Thymus (tissue), 14 donors: ENCODE measurements at places on chromosomes 11 and 22.

DNA sequence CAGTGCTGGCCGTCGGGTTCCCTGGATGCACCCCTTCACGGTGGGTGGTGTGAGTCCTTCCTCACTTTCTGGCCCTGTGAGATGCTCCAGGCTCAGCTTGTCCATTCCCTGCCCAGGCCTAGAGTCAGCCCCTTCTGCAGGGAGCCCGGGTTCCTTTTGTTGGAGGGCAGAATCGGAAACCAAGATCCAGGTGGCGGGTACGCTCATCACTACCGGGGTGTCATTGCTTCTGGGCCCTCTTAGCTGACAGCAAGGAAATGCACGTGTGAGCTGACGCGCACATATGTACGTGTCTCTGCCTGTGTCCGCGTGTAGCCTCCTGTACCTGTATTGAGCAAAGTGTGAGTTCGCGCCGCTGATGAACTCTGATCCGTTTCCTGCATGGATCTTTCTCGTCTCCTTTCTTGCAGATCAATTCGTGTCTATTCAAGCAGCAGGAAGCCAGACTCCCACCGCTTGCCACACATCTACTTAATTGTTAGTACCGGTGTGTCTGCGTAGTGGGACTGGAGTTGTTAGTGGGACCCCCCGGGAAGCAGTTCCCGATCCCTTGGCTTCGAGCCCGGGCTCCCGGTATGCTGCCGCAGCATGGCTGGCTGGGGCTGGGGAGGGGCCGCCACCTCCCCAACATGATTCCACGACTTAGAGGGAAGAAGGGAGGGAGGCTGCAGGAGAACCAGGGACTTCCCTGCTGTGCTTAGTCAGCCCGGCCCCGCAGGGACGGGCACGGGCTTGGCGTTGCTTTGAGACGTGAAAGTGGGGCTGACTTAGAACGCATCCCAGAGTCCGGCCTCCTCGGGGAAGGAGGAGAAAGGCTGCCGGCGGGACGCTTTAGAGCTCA, 35.9 kb upstream of the GRAMD4 start:
- DNase-seq: no peak

DNA sequence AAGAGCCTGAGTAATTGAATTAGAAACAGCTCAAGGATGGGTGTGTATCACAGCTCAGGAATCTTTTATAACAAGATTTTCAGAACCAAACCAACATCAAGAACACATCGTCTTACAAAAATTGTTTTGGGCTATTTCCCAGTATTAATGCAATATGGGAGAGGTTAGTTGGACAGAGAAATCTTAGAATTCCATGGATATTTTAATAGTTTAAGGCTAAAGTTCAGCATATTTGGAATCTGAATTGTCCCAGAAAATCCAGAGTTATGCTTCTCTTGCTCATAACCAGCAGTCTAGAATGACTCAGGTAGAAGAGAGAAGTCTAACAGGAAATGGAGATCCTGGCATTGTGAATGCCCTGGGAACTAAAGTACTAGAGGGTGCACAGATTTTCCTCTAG, 74.6 kb downstream of the ADM start:
- DNase-seq: no peak

DNA sequence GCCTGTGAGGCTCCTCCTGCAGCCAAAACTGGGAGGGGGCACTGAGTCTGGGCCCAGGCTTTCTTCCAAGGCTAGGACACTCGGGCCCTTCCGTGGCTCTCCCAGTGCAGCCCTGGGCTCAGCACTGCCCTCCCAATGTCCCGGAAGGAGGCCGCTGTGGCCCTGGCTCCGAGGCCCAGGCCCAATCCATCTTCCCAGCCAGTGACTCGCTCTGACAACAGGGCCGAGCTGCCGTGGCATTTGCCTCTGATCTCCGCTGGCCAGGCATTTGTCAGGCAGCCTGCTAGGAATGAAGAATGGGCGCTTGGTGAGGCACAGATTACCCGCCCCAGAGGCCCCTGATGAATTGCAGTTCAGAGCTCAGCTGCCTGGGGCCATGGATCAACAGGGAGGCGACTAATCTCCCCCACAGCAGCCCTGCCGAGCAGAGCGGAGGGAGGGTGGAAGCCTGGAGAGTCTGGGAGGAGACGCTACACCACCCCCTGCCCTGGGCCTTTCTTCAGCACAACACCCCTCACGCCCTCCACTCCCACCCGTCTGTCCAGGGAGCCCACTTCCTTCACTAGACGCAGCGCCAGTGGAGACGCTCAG, 8.3 kb downstream of the FXYD2 start:
- no peak for DNase-seq

GRCh38 chr11:61528114-61528513, 19.6 kb downstream of the LRRC10B start:
- no peak for DNase-seq

DNA sequence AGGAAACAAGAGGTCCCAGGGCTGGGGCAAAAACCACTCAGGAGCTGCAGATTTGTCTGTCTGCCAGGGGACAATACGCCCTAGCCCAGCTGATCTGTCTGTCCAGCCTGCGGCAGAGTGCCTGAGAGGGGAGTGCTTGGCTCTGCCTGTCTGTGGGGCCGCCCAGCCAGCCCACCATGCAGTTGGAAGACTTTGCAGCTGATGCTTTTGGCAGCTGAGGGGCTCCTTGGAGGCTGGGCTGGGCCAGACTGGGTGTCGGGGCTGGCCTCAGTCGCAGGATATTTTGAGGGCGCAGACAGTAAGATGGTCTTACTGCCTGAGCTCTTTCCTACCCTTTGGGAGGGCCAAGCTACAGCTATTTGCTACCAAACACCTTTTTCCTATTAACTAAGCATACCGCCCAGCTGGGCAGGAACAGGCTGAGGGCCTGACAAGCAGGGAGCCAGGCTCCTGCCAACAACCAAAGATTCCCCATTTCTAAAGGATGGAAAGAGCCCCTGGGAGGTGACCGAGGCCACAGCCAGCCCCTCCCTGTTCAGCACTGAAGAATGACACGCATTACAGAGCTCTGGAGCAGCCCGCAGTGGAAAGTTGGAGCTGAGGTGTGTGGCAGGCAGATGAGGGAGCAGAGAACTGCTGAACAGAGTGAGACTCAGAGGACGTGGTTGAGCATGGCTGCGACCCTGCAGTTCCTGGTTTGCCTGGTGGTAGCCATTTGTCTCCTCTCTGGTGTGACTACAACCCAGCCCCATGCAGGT, at the start of gene FAM180B:
TSS of gene FAM180B (plus strand) at position 581 of the 758 bp plus-strand sequence. CDS start at position 672, 91 bp downstream.
- no peak for DNase-seq

- DNase-seq: no peak
Measured at GRCh38 chr22:40081662-40082061, 86.9 kb downstream of the FAM83F start.

GRCh38 chr11:126072141-126072741, 9.6 kb upstream of the CDON start:
- DNase-seq: no peak

- no peak for DNase-seq
Measured at GRCh38 chr22:19407649-19408606, 23.6 kb downstream of the HIRA start.

DNA sequence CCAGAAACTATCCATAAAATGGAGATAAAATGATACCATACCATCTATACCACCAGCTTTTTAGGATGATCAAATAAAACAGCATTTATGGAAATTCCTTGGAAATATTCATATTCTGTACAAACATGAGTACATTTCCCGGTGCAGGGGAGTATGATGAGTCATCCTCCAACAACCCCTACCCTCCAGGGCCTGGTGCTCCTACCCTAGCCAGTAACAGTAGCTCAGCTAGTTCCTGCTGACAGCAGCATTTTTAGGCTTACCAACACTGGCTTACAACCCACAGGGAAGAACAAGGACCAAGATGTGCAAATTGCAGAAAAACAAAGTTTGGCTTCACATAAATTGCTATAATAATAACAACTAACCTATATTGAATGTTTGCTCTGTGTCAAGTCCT, 406.2 kb upstream of the CADM1 start:
- DNase-seq: no peak

GRCh38 chr11:13366266-13367026, 88.9 kb downstream of the BMAL1 start:
- no peak for DNase-seq

GRCh38 chr11:8285796-8286195, 22.1 kb upstream of the LMO1 start:
- DNase-seq: no peak

- no peak for DNase-seq
Measured at GRCh38 chr11:95544095-95544856, 245.3 kb downstream of the FAM76B start.

DNA sequence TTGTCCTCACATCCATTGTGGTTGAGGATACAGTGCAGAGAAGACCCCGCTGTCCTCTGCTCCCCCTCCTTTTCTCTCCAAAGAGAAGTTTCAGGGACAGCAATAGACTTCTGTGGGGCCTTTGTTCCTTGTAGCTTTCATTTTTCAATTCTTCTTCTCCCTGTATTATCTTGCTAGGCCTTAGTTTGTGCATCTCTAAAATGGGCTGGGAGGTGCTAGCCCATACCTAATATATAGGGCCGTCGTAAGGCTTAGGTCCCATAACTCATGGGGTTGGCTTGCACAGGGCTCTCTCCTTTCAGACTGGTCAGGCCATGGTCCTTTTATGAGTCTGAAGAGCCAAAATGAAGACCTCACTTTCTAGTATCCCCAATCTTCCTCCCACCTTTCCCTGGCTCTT, 33.0 kb downstream of the ZBTB16 start:
- DNase-seq: no peak

- DNase-seq: no peak
Measured at GRCh38 chr11:12523180-12523924, 146.0 kb downstream of the PARVA start.

GRCh38 chr11:11581481-11581880, 40.3 kb downstream of the GALNT18 start:
- DNase-seq: no peak
